ENCODE measurements at places on chromosomes 1 and 21.

DNA sequence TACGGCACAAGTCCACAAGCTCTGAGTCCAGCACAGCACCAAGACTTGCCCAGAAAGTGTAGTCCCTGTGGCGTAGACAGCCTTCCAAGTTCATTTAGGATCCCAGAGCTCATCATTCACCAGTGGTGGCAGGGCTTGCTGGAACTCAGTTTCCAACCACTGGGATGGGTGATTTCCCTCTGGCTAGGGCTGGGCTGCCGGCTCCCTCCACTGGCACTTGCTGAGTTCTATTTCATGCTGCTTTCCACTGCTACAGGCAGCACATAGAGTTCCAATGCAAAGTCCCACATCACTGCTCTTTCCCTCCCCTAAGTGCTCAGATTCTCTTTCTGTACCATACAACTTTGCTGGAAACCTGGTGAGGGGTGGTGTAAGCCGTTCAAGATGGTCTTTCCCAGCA lies 510.3 kb upstream of the TMPRSS15 start:
- DNase-seq = no peak

DNA sequence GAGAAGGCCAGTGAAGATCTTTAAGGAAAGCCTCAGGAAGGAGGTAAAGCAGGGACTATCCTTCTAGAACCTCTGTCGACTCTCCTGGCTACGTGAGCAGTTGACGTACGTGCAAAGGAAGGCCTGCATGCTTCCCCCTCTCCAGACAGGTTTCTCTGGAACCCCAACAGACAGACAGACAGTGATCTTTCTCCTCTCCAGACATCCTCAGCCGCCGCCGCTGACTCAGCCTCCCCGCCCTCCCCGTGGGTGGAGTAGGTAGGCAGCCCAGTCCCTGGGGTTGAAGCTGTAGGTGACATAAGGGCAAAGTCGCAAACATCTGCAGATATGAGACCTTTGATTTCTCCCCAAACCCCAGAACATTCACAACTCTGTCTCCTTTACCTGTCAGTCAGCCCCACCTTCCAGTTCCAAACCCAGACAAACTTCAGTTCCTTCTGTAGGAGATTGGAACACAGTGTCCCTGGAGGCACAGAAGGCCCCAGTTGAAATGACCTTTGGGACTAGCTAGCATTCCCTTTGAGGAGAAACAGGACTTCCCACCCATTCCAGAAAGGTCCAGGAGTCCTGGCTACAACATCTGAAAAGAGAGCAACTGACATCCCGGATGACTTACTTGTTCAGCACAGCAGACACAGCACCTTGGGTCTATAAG lies 146.0 kb upstream of the JUN start:
- DNase-seq = peak; percentile 91

GRCh38 chr1:232557096-232557495 lies 72.8 kb downstream of the SIPA1L2 start:
- no peak for DNase-seq

- DNase-seq = no peak
Measured at GRCh38 chr1:87398641-87399040, 70.0 kb downstream of the LMO4 start.

DNA sequence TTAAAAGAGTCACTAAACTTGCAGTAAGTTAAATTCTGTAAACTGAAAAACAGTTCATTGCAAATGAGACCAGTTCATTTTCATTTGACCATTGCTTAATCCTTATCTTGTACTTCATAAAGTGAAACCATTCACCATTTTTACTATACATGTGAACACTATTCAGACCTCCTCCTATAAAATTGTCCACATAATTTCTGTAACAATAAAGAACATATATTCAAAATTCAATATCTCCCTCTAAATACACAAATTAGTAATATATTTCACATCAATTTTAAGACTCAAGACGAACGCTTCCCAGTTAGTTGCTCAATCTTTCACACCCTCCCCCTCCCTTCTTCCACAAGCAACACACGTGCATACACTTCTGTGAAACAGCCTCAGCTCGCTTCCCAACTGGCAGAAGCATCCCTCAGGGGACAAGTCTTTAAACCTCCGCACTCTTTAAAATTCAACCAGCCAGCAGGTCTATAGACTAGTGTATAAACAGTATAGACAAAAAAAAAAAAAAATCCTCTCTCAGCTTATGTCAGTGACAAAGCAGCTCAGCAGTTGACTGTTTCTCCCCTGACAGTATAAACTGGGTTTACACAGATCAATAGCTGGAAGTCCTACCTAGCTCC lies 99.6 kb downstream of the DENND1B start:
- no peak for DNase-seq

- DNase-seq = no peak
Measured at GRCh38 chr21:28397040-28397439, 595.6 kb downstream of the LTN1 start.

DNA sequence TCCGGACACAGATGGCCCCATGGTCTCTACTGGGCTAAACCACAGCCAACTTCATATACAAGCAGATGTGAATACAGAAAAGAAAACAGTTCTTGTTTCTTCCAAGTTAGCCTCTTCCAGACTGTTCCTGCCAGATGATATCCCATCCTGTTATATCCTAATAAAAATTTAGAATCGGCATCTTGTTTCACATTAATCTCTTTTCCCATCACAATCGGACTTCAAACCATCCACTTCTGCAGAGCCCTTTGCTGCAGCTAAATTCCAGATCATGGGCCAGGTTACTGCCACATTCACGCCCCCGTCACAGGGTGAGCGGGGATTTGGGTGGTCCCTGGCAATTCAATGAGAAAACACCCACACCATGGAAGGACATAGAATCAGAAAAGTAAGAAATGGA lies 57.2 kb downstream of the NPHP4 start:
- no peak for DNase-seq

GRCh38 chr1:27572679-27573426 lies 31.1 kb downstream of the AHDC1 start:
- DNase-seq = no peak

DNA sequence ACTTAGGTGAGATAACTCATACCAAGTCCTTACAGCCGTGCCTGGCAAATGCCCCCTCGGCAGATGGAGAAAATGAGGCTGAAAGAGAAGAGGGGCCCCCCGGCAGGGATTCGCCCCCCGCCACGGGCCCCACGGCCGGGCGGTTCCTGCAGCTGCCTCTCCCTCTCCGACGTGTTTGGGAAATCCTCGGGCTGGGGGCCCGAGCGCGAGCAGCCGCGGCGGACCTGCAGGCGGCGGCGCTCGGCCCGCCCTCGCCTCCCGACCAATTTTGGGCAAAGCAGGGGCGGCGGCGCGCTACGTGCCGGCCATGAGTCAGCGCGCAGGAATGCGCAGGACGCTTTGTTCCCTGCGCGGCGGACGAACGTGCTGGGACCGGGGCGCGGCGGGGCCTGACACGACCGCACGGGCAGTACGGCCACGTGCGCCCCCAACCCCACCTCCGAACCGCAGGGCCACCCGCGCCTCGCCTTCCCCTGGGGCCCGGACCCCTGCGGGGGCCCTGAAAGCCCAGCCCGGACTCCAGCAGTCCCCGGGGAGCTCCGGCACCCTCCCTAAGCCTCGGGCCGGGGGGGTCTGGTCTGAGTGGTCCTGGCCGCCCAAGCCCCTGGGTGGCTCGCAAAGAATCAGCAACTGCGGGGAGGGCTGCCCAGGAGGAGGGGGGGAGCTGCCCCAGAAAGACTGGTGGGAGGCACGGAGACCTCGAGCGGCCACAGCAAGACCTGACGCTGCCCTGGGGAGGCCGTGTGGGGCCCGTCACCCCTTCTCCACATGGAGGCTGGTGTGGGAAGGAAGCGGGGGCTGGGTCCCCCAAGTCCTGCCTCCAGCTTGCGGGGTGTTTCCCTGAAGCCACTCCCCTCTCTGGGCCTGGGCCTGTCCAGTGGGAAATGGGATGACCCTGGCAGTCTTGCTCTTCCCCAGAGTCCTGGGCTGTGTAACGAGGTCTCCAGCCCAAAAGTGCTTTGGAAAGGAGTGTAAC lies 11.9 kb upstream of the EDN2 start:
- no peak for DNase-seq

GRCh38 chr1:116306102-116306501 lies 66.9 kb upstream of the ATP1A1 start:
- no peak for DNase-seq

GRCh38 chr1:17233675-17234320 lies 15.1 kb upstream of the PADI3 start:
- no peak for DNase-seq

DNA sequence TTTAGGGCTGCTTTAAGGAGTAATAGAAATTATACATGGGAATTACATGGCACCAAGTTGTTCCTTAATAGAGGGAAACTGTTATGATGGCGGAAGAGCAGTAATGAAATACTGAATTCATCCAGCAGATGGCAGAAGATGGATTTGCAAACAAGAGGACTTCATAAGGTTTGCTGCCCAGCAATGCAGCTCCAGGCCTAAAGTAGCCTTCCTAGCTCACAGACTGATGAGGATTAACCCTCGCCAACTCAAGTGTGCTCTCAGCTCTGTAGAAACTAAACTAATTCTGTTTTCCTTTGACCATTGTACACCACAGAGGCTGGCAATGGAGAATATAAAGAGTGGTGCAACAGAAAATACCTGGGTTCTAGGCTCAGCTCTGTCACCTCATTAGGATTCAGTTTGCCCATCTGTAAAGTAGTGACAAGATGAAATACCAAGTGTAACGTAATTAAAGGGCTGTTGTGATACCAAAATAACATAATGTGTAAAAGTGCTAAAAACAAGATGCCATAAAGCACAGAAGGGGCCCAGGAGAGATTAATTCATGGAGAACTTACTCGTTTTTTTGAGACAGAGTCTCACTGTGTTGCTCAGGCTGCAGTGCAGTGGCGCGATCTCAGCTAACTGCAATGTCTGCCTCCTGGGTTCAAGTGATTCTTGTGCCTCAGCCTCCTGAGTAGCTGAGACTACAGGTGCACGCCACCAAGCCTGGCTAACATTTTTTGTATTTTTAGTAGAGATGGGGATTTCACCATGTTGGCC lies 102.4 kb upstream of the SERBP1 start:
- no peak for DNase-seq

DNA sequence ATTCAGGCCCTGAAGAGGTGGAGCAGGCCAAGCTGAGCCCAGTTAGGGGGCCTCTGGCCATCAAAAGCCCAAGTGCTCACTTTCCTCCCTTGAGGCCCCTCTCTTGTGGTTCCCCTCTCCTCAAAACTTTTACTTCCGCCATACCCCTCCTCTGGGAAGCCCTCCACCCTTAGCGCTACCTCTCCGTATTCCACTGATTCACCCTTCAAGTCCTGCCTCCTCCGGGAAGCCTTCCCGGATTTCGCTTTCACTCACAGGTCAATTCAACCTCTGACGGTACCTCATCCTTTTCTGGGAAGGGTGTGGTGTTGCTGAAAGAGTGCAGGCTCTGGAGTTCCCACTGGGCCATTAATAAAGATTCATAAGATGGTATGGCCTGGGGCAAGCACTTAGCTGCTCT lies 19.1 kb downstream of the SPOCD1 start:
- no peak for DNase-seq

- peak; percentile 59 for DNase-seq
Measured at GRCh38 chr1:156082309-156083091, at the start of gene MEX3A. Gene MEX3A, minus strand, starts transcription at chr1:156082465. Its CDS starts 467 bp downstream, at chr1:156081998.

- DNase-seq = no peak
Measured at GRCh38 chr1:212077028-212077427, 41.5 kb downstream of the DTL start.

DNA sequence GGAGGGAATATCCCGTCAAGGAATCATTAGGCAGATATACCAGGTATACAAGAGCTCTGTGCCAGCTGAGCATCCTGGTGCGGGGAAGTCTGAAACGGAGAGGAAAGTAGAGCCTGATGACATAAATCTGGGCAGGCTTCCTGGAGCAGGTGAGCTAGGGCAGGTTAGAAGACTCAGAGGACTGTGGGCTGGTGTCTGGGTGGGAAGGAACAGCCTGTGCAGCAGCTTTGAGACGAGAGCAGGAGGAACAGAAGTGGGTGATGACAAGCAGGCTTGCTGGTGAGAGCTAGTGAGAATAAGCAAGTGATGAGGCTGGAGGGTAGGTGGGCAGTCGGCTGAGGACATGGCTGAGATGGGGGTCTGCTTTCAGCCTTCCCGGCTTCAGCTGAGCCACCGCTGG lies 6.7 kb downstream of the CELSR2 start:
- DNase-seq = no peak

- peak; percentile 27 for DNase-seq
Measured at GRCh38 chr1:14969006-14969405, 184.5 kb upstream of the TMEM51 start.

DNA sequence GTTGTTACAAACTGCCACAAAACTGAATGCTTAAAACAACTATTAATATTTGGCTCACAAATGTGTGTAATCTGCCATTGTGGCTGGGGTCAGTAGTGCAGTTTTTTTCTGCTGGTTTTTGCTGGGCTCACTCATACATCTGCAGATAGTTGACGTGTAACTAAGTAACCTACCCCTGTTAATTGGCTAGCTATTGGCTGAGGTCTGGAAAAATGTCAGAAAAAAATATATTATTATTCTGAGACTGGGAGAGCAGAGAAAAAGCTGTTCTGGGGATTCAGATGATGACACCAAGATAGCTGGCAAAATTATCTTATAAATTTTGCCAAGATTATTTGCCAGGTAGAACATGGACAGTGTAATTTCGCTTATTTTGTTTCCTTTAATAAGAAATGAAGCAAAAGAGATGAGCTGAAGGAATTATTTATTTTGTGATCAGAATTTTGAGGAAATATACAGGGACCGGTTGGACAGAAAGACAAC lies 616.1 kb upstream of the ADAMTS5 start:
- DNase-seq = no peak

DNA sequence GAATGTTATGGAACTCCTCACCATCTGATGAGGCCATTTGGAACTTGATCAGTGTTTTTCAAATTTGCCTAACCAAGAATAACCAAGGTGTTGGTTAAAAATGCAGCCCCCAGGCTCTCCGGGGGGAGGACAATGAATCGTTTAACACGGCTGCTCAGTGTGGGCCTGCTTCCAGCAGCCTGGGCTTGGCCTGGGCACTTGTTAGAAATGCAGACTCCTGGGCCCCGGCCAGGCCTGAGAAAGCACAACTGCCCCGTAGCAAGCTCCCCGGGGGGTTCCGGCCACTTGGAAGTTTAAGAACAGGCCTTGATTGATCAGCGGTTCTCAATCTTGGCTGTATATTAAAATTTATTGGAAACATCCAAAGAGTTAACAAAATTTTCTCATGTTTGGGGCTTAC lies 22.8 kb upstream of the C2CD2 start:
- no peak for DNase-seq

- no peak for DNase-seq
Measured at GRCh38 chr1:9041116-9041779, 15.0 kb upstream of the SLC2A7 start.

DNA sequence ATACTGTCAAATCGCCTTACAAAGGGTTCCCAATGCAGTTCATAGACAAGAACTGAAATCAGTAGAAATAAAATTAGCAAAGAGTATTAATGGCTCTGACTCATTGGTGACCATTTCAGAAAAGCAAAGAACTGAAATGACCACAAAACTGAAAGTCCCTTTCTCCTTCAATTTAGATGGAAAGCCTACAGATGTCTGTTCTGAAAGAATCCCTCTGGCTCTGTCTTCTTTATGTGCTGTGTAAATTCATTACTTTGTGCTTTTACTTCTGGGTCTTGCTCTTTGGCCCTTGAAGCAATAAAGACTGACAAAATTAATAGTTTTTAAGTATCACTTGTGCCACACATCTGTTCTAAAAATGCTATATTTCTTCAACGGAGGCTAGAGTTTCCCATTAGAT lies 62.7 kb upstream of the GPR89A start:
- no peak for DNase-seq

GRCh38 chr1:176374967-176375569 lies 87.9 kb upstream of the PAPPA2 start:
- DNase-seq = peak; percentile 57

GRCh38 chr1:177983077-177983476 lies 13.2 kb upstream of the SEC16B start:
- DNase-seq = no peak

- DNase-seq = no peak
Measured at GRCh38 chr1:58932859-58933598, 149.2 kb upstream of the JUN start.
